Smooth muscle cell of bladder (primary cell): ENCODE measurements at places on chromosomes 6 and 20. TPM values are rescaled to one million over a fixed set of nuclear protein-coding genes. Genes with fewer than 3 reads are reported as not detected.

SAMD3 gene
- total RNA-seq = 4.1 and 11.8 TPM in 2 replicates

SIM1 gene
- total RNA-seq = not detected in 2 replicates

KCNS1 gene
- 0.14 and 0.65 TPM in 2 replicates for total RNA-seq

PAX1 gene
- total RNA-seq = not detected in 2 replicates

GGTLC1 gene
- not detected in 2 replicates for total RNA-seq

RBPJL gene
- not detected in 2 replicates for total RNA-seq

SLC17A3 gene
- total RNA-seq = not detected in 2 replicates

OLIG3 gene
- total RNA-seq = not detected in 2 replicates

BPIFB3 gene
- total RNA-seq = not detected in 2 replicates

RNGTT gene
- 13.5 and 14.4 TPM in 2 replicates for total RNA-seq

ZSCAN16 gene
- total RNA-seq = 1.8 and 2.8 TPM in 2 replicates

COL11A2 gene
- 0.14 and 0.46 TPM in 2 replicates for total RNA-seq

GABRR2 gene
- total RNA-seq = 0.09 and 0.14 TPM in 2 replicates

SFTA2 gene
- not detected in 2 replicates for total RNA-seq

PCSK2 gene
- total RNA-seq = under 0.01 TPM in 2 replicates

ANKRD66 gene
- total RNA-seq = not detected in 2 replicates

HTR1E gene
- total RNA-seq = not detected in 2 replicates

SS18L1 gene
- 6.4 and 10.4 TPM in 2 replicates for total RNA-seq
